GM06990 (cell line): ENCODE measurements at places on chromosomes 11 and 22.

- no peak for DNase-seq
Measured at GRCh38 chr11:18907391-18907790, 31.8 kb downstream of the MRGPRX1 start.

DNA sequence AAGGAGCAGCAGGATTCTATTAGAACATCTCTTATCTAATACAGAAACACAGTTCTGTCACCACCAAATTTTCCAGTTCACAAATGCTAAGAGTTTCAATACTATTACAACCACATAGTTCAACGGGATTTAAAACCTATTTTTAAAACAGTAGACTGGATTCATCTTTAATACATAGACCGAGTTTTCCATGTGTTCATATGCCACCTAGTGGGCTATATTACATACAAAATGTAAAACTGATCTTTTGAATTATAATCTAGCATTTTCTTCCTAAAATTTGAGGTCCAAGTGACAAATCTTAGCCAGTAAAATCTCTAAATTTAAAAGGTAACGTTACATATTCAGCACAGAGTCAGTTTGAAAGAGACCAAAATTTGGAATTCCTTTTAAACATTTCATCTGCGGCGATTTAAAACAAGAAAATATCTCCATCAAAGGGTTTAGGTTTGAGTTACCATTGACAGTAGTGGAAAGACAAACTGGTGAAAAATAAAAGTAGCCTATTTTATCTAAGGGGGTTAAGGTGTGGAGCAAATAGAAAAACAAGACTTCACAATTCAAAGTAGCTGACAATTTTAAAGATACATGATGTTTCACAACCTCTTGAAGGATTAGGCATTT is 269.3 kb upstream of the MPPED2 start:
- DNase-seq = no peak

DNA sequence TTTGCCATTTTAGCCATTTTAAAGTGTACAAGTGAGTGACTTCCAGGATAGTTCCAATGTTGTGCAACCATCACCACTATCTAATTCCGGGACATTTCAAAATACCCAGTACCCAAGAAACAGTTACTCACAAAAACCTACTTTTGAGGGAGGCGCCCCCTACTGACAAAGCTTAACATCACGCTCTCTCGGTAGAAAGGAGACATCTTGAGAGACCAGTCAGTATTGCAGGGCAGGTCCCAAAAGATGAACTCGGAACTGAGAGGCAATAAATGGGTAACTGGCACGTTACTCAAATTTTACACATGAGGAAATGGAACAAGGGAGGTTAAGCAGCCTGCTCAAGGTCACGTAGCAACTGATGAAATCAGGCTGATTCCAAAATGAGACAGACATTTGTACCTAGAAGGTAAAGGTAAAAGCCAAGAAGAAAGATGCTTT is 50.0 kb upstream of the POU2AF1 start:
- no peak for DNase-seq

DNA sequence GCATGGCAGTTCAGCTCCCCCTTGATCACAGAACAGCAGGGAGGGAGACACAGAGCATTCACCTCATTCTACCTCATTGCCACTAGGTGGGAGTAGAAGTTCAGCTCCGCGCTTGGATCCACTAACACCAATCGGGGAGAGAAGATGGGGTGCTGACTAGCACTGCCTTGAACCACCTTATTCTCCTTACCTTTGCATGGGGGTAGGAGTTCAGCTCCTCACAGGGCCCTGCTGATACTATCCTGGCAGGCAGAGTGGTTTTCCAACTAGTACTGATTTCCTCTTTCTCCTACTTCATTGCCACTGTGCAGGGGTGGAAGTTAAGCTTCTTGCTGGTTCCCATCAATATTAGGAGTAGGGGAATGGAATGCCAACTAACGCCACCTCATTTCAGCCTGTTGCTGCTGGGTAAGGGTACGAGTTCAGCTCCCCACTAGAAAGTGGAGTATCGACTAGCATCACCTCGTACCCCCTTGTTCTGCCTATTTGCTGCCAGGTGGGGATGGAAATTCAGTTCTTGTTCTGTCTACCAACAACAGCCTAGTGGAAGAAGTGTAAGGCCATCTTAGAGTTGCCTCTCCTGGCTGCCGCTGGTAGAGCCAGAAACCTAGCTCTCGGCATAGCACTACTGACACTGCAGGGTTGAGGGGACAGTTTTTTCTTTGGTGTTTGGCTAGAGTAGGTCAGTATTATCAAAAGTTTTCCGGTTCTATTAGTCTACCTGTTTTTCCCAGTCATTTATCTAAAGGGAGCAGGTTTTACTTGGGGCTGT is 550.9 kb upstream of the CCDC90B start:
- no peak for DNase-seq

GRCh38 chr11:101748572-101749344 is 165.0 kb upstream of the TRPC6 start:
- no peak for DNase-seq

GRCh38 chr11:46414466-46414796 is 22.9 kb upstream of the CHRM4 start:
- DNase-seq = no peak

DNA sequence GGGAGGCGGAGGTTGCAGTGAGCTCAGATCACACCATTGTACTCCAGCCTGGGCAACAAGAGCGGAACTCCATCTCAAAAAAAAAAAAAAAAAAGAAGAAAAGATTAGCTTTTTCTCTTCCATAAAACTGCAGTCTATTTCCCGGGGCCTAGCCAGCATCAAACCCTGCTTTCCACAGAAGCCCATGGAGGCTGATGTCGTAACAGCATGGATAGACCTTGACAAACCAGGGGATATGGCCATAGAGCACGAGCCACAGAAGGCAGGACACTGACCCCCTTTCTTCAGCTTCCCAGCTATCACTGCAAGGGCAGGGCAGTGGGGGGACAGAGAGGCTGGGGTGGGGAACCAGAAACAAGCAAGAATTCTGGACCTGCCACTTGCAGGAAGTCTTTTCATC is 21.5 kb downstream of the HPS4 start:
- DNase-seq = no peak

GRCh38 chr11:61765550-61766253 is 13.3 kb downstream of the MYRF start:
- DNase-seq = no peak

DNA sequence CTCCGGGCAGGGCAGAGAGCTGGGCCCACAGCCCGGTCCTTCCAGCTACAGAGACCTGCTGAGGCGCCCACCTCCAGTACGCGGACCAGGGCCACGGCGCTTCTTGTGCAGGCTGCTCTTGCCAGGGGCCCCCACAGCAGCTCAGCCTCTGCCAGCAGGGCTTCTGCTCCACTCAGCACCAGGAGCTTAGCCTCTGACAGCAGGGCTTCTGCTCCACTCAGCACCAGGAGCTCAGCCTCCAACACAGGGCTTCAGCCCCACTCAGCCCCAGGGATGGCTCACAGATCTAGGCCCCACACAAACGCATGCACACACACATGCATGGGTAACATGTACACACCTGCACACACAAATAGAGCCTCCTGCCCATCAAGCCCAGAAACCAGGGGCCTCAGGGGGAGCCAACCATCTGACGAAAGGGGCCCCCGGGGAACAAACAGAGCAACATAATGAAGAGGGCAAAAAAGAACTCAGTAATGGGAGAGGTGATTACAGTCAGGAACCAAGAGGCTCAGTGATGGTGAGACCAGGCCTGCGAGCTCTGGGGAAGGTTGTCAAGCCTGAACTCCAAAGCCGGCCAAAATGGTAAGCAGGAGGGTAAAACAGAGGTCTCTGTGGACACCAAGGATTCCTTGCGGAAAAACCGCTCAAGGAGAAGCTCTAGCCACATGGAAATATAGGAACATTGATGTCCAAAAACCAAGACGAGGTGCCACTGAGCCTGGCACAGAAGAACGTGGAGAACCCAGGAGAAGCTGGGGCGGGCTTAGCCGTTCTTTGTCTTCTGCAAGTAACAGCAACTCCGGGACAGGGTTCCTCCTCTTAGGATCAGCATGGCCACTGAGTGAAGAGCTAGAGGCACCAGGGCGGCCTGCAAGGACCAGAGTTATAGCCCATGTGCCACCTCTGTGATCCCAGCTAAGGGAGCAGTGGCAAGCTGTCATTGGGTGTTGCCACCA is 46.5 kb downstream of the GNB1L start:
- no peak for DNase-seq

GRCh38 chr11:11215058-11215815 is 137.8 kb downstream of the CSNK2A3 start:
- no peak for DNase-seq

DNA sequence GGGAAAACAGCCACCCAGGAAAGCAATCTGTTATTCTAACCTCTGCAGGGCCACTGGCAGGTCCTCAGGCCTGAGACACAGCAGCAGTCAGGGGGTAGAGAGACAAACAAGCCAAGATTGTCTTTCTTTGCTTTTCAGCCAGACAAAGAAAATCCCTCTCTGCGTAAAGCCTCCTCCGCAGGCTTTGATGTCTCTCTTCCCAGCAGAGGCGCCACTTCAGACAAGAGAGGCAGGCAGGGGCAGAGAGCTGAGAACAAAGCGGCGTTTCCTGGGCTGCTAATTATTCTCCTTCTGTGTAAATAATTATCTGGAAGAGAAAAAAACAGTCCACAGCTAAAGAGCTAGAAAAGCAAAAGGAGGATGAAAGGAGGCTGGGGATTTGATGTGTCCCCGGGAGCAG is 102.7 kb upstream of the SEZ6L start:
- no peak for DNase-seq

- no peak for DNase-seq
Measured at GRCh38 chr11:86800076-86800959, at the start of gene PRSS23. PRSS23 (plus strand) TSS chr11:86800542; CDS start chr11:86807644, 7,102 bp downstream.

GRCh38 chr11:44625759-44626523 is 60.5 kb downstream of the CD82 start:
- DNase-seq = no peak

GRCh38 chr22:25148149-25148691 is 51.4 kb upstream of the CRYBB3 start:
- DNase-seq = no peak

DNA sequence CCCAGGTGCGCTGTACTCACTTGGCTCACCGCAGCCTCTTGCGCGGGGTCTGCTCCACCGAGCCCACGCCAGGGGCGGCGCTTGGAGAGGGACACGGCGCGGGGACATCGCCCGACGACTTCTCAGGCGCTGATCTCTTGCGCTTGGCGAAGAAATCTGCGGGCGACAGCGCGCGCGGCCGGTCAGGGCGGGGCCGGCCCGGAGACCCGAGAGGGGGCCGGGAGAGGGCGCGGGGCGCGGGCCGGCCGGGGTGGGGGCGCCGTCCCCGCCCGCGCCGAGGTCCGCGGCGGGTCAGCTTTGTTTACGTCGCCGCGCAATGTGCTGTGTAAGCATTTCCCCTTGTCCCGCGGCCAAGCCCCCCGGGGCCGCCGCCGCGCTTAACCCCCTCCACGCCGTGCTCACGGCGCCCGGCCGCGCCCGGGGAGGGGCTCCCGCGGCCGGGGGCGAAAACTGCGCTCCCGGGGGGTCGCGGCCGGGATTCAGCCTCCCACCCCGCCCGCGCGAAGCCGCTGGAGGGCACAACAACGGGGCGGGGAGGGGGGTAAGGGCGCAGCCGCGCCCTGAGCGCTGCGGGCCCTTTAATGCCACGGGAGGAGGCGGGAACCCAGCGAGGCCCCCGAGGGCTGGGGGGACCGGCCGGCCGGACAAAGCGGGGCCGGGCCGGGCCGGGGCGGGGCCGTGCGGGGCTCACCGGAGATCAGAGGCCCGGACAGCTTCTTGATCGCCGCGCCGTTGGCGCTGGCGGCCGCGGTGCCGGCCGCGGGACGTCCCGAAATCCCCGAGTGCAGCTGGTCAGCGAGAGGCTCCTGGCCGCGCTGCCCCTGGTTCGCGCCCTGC is 1.4 kb downstream of the CDKN1C start:
- no peak for DNase-seq

DNA sequence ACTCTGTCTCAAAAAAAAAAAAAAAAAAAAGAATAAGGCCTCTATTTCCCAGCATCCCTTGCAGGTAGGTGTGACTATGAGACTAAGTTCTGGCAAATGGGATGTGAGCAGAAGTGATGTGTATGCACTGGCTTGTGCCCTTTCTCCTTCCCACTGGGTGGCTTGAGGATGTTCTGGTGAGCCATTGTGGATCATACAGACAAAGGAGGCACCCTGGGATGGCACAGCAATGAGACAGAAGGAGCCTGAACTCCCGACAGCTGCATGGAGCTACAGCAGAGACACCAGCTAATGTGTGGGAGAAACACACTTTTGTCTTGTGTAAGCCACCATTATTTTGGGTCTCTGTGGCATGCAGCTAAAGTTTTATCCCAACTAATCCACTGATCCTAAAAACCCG is 10.6 kb upstream of the SORL1 start:
- DNase-seq = no peak

- no peak for DNase-seq
Measured at GRCh38 chr11:44532809-44533208, 32.7 kb upstream of the CD82 start.

DNA sequence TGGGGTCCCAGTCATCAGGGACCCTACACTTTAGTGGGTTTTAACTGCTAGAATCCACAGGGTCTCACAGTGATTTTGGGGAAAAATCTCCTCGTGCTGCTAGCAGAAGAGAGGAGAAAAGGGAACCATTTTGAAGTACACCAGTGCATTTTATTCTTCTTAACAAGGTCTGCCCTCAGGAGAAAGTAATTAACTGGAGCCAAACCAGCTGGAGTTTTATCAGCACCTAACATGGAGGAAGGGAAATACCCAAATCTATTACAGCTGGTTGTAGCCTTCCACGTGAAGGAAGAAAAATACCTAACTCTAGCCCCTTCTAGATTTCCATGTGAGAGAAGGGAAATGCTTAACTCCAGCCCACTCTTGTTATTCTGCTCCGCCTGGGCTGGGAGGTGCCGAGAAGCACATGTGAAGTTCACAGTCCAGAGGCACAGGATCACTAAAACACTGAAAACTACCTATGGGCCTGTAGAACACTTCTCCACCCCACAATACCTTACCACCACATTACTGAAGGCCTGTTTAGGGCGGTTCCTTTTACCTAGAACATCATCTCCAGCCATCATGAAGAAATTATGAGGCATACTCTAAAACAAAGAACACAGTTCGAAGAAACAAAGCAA is 31.3 kb upstream of the TEAD1 start:
- no peak for DNase-seq

- DNase-seq = no peak
Measured at GRCh38 chr11:117045956-117046355, 52.3 kb downstream of the SIK3 start.

DNA sequence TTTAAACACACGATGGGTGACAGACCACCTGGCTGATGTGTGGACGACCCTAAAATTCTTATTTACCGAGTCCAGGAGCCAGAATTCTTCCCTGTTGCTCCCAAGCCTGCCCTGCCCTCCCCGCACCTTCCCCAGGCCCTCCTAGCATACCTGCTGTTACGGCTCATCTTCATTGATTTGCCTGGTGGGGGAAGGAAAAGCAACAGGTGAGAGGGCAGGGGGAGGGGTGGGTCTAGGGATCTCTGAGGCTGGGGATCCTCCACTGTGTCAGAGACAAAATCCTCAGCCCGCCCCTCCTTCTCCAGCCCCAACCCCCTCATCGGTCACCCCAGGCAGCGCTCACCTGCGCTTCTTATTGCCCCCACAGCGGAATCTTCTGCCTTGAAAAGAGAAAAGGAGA is 4.0 kb downstream of the FXYD2 start:
- no peak for DNase-seq

- no peak for DNase-seq
Measured at GRCh38 chr22:37195921-37196320, 7.9 kb upstream of the C1QTNF6 start.

- DNase-seq = no peak
Measured at GRCh38 chr11:10581481-10582019, 13.1 kb upstream of the LYVE1 start.
